T-cell (primary cell): ENCODE measurements at places on chromosomes 1 and 21.

- DNase-seq = no peak
Observed at GRCh38 chr1:53787655-53788054, 48.7 kb upstream of the GLIS1 start.

- no peak for DNase-seq
Observed at GRCh38 chr1:206060844-206061243, 7.9 kb downstream of the RHEX start.

GRCh38 chr1:35220976-35221375 is 28.0 kb upstream of the SFPQ start:
- peak; percentile 1 for DNase-seq

GRCh38 chr1:53134042-53134485 is 8.4 kb downstream of the SLC1A7 start:
- no peak for DNase-seq

DNA sequence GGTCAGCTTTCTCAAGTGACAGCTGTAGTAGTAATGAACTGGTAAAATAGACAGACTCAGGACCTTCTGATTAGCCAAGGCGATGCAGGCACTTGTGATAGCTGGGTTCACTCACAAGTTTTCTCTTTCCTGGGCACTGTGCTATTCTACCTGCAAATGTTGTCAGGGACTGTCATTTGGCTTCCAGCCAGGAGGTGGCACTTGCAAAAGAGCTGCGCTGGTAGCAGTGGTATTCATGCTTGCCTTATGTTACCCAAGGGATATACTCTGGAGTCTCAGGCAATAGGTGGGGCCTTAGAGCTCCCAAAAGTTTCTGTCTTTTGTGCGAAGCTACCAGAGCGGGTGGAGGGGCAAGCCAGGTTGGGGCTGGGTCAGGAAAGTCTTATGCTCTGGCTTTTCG is 23.5 kb downstream of the IFI44 start:
- DNase-seq = peak; percentile 4

GRCh38 chr1:229410692-229411433 is 23.0 kb downstream of the ACTA1 start:
- no peak for DNase-seq

DNA sequence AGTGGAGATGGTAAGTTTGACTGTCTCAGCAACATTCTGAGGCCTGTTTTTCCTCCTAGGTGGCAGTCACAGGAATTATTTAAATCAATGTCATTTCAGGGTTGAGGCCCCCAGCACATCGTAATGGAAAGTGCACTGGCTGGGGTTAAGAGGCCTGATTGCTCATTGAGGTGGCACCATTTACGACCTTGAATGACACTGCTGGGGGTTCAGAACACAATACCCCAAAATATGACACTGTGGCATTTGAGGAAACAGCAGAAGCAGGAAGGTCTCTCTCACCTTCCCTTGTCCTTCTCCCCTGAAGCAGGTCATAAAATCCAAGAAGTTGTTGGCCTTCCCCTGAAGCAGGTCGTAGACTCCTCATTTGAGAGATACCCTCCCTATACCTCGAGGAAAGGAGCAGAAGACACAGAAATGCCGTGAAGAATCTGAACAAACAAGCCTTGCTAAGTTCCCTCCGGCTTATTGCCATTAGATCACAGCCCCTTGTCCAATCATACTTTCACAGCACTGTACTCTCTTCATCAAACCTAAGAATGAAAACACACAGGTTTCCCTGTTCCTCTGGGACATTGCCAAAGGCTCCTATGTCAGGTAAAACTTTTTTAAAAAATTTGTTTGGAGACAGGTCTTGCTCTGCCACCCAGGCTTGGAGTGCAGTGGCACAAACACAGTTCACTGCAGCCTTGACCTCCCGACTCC is 71.3 kb downstream of the S1PR1 start:
- no peak for DNase-seq

DNA sequence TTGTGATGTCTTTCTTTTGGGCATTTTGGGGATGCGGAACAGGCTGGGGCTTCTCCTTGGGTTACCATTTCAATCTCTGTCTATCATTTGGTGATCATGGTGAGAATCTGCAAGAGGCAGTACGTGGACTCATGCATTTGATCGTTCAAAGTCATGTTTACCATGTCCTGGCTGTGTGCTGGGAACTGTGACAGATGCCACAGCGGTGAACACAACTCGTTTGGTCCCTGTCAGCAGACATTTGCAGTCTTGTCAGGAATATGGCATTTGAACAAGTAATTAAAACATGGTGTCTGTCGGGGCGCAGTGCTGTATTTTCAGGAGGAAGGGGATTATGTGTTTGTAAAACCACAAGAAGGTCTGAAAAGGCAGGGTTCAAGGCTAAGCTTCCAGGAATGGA is 103.3 kb upstream of the IGSF21 start:
- no peak for DNase-seq

DNA sequence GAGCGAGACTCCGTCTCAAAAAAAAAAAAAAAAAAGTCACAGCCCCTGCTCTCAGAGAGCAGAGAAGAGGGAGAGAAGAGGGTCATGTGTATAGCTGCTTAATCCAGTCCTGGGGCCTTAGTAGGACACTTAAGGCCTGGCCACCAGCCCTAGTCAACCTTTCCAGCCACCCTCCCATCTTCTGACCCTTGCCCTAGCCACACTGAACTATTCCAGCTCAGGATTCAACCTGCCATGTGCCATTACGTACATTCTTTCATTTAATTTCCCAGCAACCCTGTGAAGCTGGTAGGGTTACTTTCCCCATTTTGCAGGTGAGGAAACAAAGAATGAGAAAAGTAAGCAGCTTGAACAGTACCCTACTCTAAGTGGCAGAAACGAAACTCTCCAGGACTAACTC is 9.0 kb downstream of the FOXO6 start:
- DNase-seq = no peak

DNA sequence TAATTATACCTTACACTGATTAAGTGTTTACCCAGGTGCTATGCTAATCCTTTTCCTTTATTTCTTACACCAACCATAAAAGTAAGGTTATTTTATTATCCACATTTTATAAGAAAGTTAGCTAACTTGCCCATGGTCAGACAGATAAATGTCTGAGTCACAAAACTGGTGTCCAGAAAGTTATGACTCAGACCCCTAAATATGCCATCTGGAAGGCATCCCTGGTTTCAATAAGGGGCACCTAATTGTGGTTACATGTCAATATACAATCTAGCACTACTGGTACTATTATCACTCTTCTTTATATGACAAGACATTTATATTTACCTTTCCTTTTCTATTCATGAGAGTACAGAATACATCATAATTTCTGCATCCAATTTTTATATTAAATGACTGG is 496.5 kb upstream of the ADGRL2 start:
- no peak for DNase-seq

GRCh38 chr1:198660341-198661261 is 21.8 kb downstream of the PTPRC start:
- DNase-seq = no peak

DNA sequence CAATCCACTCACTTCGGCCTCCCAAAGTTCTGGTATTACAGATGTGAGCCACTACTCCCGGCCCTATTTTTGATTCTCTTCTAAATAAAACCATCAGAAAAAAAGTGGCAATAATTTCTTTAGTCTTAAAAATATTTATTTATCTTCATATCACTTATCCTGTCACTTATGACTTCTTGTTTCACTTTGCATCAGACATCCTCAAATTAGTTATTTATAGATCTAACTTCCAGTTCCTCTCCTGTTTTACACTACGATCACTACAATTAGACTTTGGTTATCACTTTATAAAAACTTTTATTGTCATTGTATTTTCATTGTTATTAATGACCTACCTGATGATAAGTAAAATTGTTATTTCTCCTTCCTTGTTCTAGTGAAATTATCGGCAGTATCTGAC is 783.4 kb upstream of the BRINP3 start:
- DNase-seq = no peak

GRCh38 chr1:162010175-162010506 is 13.5 kb downstream of the OLFML2B start:
- DNase-seq = no peak

DNA sequence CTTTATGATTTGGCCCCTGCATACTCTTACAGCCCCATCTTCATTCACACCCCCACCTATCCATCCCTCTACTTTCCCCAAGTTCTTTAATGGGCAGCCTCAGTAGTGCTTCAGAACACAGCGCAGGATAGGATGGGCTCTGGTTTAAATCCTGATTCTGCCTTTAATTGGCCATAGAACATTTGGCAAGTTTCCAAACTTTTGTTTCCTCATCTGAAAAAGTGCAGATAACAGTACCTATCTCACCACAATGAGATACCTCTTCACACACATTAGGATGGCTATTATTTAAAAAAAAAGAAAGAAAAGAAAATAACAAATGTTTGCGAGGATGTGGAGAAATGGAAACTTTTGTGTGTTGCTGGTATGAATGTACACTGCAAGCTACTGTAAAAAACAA is 142.5 kb upstream of the VANGL1 start:
- no peak for DNase-seq

DNA sequence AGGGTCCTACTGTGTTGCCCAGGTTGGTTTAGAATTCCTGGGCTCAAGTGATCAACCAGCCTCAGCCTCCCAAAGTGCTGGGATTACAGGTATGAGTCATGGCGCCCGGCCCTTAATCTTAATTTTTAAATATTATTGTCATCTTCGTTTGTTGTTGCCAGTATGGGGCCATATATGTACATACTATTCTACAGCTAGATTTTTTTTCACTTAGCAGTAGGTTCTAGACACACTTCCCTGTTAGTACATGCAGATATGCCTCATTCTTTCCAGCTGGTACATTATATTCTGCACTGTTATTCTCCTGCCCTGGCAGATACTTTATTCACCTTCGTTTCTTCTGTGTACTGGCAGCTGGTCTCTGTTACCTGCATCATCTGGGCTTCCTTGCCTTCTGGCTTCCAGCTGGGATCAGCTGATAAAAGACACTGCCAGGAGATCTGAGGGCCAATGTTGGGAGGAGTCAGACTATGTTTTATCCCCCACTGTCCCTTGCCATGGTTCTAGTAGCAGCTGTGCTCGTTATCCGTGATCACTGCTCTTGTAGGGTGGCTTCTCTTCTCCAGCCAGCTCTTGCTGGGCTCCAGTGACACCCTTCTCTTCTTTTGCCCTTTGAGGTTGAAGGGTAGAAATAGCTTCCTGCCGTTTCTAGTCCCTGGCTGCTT is 24.7 kb downstream of the ST3GAL3 start:
- no peak for DNase-seq

GRCh38 chr21:44681152-44681551 is 811 bp downstream of the KRTAP12-1 start:
- DNase-seq = no peak

GRCh38 chr21:28982637-28983036 is 10.0 kb downstream of the LTN1 start:
- DNase-seq = no peak

DNA sequence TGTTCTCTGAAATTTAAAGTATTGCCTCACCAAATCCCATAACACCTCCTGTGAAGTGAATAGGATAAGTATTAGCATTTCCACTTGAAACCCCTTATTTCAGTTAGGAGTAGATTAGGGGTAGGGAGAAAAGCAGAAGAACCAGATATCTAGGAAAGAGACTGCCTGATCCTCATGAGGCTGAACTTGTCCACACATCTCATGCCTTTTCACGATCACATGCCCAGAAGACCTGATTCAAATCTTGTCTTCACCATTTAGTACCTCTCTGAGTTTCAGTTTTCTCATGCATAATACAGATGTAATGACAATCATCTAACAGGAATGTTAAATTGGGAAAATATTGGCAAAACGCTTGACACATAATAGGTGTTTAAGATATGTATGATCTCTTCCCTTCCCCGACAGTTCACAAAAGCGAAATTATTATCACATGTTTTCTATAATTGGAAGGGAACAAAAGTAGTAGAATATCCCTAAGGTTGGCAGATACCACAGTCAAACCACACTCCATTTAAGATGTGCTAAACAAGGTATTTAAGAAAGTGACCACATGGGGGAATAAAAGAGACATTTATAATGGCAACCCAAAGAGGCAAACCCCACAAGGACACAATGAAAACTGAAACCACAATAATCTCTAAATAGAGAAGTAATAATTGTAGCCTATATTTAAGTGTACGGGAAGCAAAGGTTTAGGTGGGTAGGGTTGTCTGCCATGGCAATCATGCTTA is 25.2 kb downstream of the GFI1 start:
- no peak for DNase-seq

DNA sequence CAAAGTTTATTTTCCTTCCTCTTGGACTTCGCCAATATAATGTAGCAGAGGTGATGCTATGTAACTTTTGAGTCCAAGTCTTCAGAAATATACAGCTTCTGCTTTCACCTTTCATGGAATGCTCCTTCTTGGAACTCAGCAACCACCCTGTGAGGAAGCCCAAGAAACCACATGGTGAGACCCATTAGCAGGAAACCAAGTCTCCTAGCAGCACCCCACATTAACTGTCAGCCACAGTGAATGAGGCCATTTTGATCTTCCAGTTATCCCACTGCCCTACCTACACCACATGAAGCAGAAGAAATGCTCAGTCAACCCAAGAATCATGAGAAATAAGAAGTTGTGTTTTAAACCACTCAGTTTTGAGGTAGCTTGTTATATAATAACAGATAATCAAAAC is 58.2 kb downstream of the PAPPA2 start:
- DNase-seq = no peak

DNA sequence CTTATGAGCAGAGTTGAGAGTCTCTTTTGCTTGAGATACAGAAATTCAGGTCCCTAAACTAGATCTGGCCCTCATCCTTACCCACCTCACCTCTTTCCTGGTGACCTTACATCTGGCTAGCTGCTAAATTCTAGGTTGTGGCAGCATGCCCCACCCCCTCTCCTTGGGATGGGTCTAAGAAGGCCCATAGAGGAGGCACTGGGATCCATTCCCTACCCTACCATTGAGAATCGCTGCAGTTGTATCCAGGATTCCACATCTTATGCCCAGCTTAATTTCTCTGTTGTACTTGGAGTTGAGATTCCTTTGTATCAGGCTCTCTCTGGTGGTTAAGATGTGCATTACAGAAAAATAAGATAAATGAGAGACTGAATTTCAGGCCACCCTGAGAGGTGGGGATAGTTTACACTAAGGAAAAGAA is 9.5 kb upstream of the TMEM39B start:
- DNase-seq = no peak

DNA sequence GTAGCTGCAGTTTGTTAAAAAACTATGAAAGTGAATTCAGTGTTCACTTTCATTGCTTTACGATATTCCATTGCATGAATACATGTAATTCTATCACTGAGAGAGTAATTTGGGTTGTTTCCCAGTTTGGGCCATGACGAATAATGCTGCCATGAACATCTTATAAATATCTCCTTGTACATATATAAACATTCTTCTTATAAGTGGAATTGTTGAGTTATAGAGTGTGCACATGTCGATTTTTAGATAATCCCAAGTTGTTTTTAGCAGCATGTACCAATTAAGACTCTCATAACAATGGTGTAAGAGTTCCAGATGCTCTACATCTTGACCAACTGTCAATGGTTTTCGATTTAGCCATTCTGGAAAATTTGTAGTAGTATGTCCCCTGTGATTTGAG is 40.9 kb downstream of the ALG6 start:
- no peak for DNase-seq

- no peak for DNase-seq
Observed at GRCh38 chr1:26293911-26294463, 12.4 kb downstream of the UBXN11 start.

DNA sequence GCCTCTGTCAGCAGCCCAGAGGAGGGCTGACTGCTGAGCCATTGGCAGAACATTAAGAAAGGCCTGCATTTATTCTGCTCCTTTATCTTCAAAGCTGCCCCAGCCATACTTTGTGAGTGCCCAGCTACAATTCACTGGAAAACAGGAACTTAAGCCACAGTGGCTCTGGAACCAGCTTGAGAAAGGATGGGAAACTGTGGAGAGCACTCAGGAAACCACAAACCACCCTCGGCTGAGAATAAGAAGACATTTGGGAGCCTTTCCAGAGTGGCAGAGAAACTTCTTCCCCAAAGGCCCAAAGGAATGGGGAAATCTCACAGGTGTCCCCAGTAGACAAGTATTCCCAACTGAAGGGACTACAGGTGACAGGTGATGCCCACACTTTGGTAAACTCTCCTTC is 1.8 kb downstream of the LAMB3 start:
- DNase-seq = no peak
